ENCODE measurements at places on chromosomes 7 and 10.
A peak's percentile ranks its signal among the peaks of the same experiment; 100 is the strongest.

DNA sequence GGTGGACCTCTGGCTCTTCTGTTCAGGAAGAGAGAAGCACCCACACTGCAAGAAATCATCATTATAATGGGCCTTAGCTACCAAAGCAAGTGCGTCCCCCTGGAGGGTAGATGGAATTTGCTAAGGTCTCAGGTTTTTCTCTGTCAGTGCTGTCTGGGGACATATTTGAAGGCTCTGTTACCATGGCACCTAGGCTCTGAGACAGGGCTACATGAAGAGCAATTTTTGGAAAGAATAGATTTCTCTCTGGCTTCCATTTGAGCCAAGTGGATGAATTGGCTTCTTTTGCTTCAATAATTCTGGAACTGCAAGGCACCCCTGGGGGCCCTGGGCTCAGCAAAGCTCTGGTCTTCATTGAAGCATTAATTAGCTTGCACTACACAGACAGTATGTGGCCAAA lies 349.1 kb upstream of the GALNT17 start:
- no peak for DNase-seq

- DNase-seq, result peak; percentile 12
These were observed 148.8 kb upstream of the ZMIZ1 start for GRCh38 chr10:78920011-78920410.

DNA sequence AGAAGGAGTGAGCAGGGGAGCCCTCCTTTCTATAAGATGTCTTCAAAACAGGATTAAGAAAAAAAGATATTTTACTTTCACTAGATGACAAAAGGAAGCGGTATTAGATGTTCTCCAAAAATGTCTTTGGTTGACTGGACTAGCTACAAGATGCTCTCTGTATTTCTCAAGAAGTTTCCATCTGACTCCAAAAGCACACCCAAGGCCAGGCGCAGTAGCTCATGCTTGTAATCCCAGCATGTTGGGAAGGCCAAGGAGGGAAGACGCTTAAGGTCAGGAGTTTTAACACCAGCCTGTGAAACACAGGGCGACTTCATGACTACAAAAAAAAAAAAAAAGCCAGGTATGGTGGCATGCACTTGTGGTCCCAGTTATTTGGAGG lies 84.5 kb downstream of the PIP4K2A start:
- DNase-seq, result no peak

DNA sequence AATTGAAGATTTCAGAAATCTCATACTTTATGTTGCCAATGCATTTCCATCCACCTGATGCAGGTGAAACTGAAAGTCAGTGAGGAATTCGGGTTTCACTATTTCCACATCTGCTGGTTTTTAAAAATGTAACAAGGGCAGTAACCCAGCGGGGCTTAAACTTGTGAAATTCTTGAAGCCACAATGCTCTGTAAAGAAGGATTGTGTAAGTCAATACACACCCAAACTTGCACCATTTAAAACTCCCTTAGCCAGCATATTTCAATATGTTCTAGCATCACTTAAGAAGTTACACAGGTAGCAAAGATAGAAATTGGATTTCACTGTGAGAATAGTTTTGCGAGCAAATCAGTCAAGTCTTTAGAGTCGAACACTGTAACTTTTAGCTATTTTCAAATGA lies 386.1 kb downstream of the PLXDC2 start:
- no peak for DNase-seq
